ENCODE measurements at places on chromosomes 16 and 17. TPM values are rescaled to one million over a fixed set of nuclear protein-coding genes. Genes with fewer than 3 reads are reported as not detected.

The ASPHD1 gene
- 2.9 TPM for total RNA-seq

The MYLK3 gene
- 0.05 TPM for total RNA-seq

The AHSP gene
- not detected for total RNA-seq

The LGALS9B gene
- total RNA-seq = not detected

The ABCC12 gene
- not detected for total RNA-seq

The MPP3 gene
- total RNA-seq = 15.6 TPM

The KRTAP2-1 gene
- not detected for total RNA-seq

DNA sequence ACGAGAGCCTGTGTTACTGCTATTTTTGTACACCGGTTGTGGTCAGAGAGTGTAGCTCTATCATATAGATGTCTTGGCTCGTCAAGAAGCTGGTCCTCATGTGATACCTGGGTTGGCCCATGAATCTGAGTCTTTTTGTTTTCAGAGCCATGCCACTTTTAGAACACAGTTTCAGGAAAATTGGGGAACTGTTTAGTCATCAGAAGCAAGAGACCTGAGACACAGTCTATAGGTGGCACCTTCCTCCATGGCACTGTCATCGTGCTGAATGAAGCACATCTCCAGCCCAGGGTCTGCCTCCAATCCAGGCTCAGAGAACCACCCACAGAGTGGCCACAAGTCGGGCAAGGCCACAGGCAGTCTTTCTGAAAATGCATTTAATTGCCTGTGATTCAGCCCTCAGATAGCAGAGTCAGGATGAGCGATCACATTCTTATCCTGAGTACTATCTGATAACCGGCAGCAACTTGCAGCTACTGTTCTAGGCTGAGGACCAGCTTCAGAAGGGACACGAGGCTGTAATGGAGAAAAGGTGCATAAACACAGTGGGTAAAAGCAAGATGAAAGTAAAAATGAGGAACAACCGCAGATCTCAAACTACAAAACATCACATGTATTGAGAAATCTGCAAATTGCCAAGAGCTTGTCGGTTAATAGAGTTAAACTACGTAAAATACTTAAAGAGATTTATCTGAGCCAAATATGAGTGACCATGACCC lies 14.2 kb upstream of the HAPSTR1 start:
- H3K36me3 ChIP-seq = no peaks in the 10 kb centered on the region
- DNase-seq = no peak
- peaks cover 40% of the 10 kb centered on the region for H3K4me1 ChIP-seq
- H3K4me3 ChIP-seq = no peak overlapping the region

DNA sequence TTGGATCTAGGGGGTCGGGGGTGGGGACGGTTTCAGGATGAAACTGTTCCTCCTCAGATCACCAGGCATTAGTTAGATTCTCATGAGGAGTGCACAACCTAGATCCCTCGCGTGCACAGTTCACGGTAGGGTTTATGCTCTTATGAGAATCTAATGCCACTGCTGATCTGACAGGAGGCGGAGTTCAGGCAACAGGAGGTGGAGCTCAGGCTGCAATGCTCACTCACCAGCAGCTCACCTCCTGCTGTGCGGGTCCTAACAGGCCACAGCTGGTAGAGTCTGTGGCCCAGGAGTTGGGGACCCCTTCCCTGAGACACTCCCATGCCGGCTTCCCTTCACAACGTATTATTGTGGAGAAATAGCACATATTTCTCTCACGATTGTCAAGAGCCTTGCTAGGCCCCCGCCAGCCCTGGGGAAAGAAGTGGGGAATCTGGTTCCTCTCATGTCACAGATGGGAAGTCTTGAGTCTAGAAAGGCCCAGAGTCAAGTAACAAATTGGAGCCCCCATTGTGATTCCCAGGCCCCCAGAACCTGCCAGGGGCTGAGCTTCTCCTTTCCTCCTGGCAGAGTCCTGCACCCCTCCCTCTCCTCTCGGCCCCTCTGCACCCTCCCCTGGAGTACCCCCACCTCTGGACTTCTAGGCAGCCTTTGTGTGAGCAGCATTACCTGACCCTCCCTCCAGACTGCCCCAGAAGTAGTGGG lies 6.1 kb upstream of the KRT14 start:
- peaks cover 4% of the 10 kb centered on the region for H3K36me3 ChIP-seq
- H3K4me1 ChIP-seq = peaks cover 6% of the 10 kb centered on the region
- peaks cover 28% of the 10 kb centered on the region for H3K27me3 ChIP-seq
- no peak overlapping the region for H3K4me3 ChIP-seq
- no peak overlapping the region for H3K27ac ChIP-seq

DNA sequence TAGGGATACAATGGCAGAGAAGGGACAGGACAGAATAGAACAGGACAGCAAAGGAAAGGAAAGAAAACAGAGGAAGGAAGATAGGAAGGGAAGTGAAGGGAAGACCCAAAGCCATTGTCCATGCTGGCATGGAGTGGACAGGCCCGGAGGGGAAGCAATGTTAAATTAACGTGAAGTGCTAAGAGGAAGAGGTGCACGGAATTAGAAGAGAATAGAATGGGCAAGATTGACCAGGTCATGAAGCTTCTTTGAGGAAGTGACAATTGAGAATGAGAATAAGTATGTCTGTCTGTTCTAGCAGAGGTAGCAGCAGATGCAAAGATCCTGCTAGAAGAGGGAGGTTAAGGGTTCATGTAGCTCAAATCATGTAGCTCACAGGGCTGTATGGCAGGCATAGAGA lies 117.2 kb downstream of the MAF start:
- H3K4me3 ChIP-seq = no peak overlapping the region
- H3K4me1 ChIP-seq = no peaks in the 10 kb centered on the region
- no peak overlapping the region for H3K27ac ChIP-seq

DNA sequence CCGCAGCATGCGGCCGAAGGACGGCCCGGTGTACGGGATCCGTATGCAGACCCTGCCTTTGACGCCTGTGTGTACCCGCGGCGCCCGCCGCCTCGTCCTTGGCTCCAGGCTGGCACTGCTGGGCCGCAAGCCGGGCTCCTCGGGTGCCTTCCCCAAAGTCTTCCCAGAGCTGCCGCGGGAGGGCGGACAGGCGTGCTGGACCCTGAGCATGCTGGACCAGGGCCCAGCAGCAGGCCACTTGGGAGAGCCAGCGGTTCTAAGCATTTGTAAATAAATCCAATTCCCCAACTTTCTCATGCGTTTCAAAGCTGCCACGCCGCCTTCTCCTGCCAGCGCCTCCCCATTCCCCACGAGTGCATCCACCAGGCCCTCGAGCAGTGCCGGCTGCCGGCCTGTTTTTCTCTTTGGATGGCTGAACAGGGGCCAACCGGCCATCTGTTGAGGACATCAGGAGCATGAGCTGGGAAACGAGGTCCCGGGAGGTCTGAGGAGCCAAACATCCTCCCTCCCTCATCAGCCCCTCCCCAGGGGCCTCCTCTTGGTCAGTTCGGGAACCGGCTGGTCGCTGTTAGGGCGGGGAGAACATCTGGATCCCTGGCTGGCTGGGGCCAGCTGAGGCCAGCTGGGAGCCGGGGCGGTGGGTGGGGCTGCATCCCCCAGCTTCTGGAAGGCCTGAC lies 20.5 kb upstream of the PABPN1L start:
- H3K4me3 ChIP-seq = no peak overlapping the region
- no peak for DNase-seq
- no peak overlapping the region for H3K27ac ChIP-seq
- no peaks in the 10 kb centered on the region for H3K4me1 ChIP-seq
- H3K36me3 ChIP-seq = no peaks in the 10 kb centered on the region
- H3K27me3 ChIP-seq = peaks cover 12% of the 10 kb centered on the region

DNA sequence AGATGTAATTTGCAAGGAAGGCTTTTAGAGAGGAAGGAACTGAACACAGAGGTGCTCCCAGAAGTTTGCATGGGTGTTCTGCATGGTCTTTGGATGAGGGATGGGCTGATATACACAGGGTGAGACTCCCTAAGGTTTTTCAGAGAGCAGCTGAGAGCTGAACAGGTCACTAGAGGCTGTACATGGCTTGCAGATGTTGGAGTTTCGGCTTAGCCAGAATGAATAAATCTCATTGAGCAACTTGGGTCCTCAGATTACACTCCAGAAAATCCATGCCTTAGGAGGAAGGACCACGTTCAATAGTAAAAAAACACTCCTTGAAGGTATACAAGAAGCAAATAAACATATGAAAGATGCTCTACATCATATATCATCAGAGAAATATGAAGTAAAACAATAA lies 7.5 kb upstream of the ITGB3 start:
- H3K36me3 ChIP-seq = no peaks in the 10 kb centered on the region
- H3K4me1 ChIP-seq = no peaks in the 10 kb centered on the region
- no peak overlapping the region for H3K27ac ChIP-seq
- no peak for DNase-seq

DNA sequence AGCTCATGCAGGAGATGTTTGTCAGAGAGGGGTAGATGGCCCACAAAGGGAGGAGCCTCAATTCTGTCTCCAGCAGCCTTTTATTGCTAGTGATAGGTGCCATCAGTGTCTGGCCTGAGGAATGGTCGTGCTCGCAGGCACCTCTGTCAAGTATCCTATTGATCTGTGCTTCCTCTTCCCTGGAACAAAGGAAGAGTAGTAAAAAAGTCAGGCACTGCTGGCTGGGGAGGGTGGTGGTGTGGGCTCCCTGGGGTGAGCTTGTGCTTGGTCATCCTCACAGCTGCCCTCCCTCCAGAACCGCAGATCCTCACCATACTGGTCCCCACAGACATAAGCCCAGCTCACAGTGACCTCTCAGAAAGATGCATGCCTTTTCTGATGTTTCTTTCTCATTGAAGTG lies 15.0 kb upstream of the SALL1 start:
- H3K36me3 ChIP-seq = no peaks in the 10 kb centered on the region
- DNase-seq = no peak
- H3K4me1 ChIP-seq = no peaks in the 10 kb centered on the region
- H3K4me3 ChIP-seq = no peak overlapping the region
- H3K27ac ChIP-seq = no peak overlapping the region

- H3K4me3 ChIP-seq = no peak overlapping the region
- DNase-seq = no peak
- H3K36me3 ChIP-seq = peaks cover 6% of the 10 kb centered on the region
- H3K27ac ChIP-seq = no peak overlapping the region
Observed at GRCh38 chr16:83054283-83054682, 427.5 kb downstream of the CDH13 start.

- no peaks in the 10 kb centered on the region for H3K27me3 ChIP-seq
- no peak for DNase-seq
- H3K27ac ChIP-seq = no peak overlapping the region
- peaks cover 64% of the 10 kb centered on the region for H3K36me3 ChIP-seq
- no peaks in the 10 kb centered on the region for H3K4me1 ChIP-seq
Observed at GRCh38 chr16:15604460-15605440, 38.2 kb downstream of the MARF1 start.

DNA sequence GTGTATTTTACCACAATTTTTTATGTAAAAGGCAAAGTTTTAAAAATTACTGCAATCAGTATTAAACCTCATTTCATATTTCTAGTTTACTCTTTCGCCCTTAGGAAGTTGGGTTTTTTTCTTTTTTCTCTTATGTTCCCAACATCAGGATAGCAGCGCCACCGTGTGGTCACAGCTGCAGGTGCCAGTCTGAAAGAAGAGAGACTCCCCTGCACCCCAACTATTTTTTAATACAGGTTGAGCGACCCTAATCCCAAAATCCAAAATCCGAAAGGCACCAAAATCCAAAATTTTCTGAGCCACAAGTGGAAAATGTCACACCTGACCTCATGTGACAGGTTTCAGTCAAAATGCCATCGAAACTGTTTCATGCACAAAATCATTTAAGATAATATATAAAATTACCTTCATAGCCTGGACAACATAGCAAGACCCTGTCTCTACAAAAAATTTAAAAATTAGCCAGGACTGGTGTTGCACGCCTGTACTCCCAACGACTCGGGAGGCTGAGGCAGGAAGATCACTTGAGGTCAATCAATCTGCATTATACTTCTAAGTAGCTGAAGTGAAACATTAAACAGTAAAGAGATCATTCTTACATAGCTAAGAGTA lies 21.8 kb upstream of the ASGR2 start:
- H3K27ac ChIP-seq = no peak overlapping the region
- no peaks in the 10 kb centered on the region for H3K36me3 ChIP-seq
- DNase-seq = no peak
- H3K27me3 ChIP-seq = peaks cover 39% of the 10 kb centered on the region
- H3K4me3 ChIP-seq = peak overlapping the region; percentile 25
- H3K4me1 ChIP-seq = peaks cover 2% of the 10 kb centered on the region

GRCh38 chr17:42233156-42233555 lies 38.9 kb upstream of the GHDC start:
- peaks cover 6% of the 10 kb centered on the region for H3K4me1 ChIP-seq
- no peak overlapping the region for H3K4me3 ChIP-seq
- H3K36me3 ChIP-seq = no peaks in the 10 kb centered on the region
- no peak overlapping the region for H3K27ac ChIP-seq

GRCh38 chr16:50635505-50636392 lies 45.4 kb downstream of the SNX20 start:
- no peak overlapping the region for H3K4me3 ChIP-seq
- H3K36me3 ChIP-seq = peaks cover 5% of the 10 kb centered on the region
- no peaks in the 10 kb centered on the region for H3K4me1 ChIP-seq

DNA sequence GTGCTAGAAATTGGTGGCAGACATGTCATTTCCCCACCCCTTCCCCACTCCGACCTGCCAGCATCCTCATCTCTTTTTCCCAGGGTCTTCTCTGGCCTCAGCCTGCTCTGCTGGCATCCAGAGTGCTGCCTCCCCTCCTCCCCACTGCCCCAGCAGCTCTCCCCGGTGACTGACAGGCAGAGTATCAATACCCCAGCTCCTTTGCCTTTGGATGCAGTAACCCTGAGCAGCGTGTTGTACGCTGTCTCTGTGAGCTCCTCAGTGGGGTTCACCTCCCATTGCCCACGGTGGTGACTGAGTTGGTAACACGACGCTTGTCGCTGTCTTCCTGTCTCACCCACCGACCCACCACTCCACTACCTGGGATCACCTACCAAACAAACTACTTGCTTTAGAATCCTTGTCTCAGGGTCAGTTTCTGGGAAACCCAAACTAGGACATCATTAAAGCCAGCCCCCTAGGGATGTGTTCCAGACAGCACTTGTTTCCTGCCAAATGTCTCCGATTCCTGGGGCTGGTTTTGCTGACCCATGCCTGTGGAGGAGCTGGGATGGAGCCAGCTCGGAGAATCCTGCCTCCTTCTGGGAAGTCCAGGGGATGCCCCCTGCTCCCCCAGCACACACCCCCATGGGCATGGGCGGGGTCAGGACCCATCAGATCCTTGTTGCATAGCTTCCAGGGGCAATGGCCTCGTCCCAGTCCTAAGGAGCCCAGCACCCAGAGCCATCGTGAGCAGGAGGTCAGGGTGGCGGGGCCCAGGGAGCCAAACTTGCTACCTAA lies 8.3 kb upstream of the SBK1 start:
- no peak overlapping the region for H3K4me3 ChIP-seq
- no peak overlapping the region for H3K27ac ChIP-seq
- H3K4me1 ChIP-seq = peaks cover 7% of the 10 kb centered on the region
- no peaks in the 10 kb centered on the region for H3K36me3 ChIP-seq
- DNase-seq = no peak

GRCh38 chr17:50663812-50664374 lies 29.2 kb downstream of the ABCC3 start:
- H3K27ac ChIP-seq = no peak overlapping the region
- H3K4me3 ChIP-seq = no peak overlapping the region
- H3K27me3 ChIP-seq = no peaks in the 10 kb centered on the region
- no peaks in the 10 kb centered on the region for H3K36me3 ChIP-seq
- peaks cover 41% of the 10 kb centered on the region for H3K4me1 ChIP-seq
- no peak for DNase-seq

DNA sequence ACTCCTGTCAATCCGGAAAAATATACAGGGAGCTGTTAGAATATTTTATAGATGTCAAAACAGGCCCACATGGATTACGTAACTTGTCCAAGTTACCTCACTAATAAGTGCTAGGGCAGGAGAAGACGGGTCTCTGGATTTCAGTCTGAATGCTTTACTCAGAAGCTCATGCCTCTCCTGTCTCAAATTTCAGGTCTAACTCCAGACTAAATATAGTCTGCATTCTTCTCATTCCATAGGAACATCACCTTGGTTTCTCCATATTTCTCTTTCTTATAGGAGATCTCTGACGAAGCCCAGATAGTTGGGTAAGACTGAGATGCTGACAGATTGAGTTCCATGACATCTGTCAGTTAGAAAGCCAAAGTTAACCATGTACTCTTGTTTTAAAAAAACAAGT lies 174.2 kb downstream of the STX8 start:
- peak overlapping the region; percentile 62 for H3K27ac ChIP-seq
- H3K4me1 ChIP-seq = peaks cover 20% of the 10 kb centered on the region
- DNase-seq = no peak

Measured in chondrocyte (in vitro differentiated cells).